Fibroblast of skin of left quadriceps (primary cell): ENCODE measurements at places on chromosomes 7 and 10.

- DNase-seq, result no peak
Measured at GRCh38 chr10:70729763-70730357, 55.3 kb downstream of the TBATA start.

GRCh38 chr7:2800931-2801688 is 43.0 kb downstream of the GNA12 start:
- peak; percentile 20 for DNase-seq

DNA sequence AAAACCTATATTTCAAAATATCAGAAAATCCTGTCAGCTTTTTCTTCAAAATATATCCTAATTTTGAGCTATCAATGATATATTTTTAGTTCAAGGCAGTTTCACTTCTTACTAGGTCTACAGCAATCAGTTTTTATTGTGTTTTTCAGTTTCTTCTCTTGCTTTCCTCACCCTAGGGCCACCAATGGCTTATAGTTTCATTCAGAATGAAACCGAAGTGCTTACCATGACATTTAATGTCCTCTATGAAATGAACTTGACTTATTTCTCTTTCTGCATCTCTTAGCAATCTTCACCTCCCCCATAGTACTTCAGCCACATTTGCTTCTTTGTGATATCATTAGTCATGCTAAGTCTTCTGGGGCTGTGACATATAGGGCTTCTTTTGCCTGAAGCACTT is 100.3 kb downstream of the ARL5B start:
- DNase-seq, result no peak

DNA sequence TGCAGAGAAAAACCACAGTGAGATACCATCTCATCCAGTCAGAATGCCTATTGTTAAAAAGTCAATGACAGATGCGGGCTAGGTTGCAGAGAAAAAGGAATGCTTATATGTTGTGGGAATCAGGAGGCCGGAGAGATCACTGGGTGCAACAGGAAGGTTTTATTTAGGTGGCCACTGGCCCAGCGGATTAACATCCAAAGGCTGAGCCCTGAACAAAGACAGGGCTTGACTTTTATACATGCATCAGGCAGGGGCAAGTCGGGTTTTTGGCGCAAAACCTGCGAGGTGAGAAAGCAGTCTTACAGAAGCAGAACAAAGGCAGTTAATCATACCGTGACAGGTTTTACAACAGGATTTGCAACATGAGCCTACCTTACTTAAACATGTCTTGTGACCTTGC is 620 bp downstream of the ZNF117 start:
- DNase-seq, result no peak

DNA sequence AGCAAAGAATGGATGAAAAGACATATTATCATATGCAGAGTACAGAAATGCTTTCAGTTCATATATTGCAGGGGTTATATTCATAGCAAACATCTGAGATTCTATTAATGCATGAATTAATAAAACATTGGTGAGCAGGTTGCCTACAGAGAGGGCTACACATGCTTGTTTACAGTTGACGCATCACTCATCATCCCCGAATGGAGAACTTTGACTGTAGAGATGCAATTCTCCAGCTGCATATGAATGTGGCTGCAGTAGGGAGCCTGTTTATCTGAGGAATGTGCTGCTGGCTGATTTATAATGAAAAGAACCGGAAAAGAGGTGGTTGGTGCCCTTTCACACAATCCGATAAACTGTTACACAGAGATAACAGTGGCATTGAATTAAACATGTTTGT is 116.5 kb downstream of the GRM3 start:
- DNase-seq, result no peak

DNA sequence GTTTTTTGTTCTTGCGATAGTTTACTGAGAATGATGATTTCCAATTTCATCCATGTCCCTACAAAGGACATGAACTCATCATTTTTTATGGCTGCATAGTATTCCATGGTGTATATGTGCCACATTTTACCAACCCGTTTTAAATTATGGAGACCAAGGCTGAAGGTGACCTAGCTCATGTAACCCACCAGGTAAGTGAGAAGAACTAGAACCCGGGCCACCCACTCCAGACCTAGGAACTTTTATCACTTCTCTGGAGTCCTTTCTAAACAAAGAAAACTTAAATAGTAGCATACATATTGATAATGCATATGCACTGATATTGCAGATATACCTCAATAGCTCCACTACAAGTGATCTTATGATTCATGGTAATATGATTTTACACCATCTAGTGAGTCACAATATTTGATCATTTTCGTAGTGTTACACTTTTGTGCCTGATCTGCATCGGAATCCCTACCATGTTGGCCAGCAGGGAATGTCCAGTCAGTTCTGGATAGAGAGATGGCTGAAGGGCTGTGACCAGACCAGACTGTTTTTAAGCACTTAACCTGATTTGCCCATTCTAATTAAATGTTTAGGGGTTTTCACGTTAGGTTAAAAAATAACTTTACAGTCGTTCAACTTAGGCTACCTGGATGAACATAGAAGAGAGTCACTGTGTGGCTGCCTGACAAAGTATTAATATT is 15.2 kb downstream of the CUZD1 start:
- DNase-seq, result no peak

DNA sequence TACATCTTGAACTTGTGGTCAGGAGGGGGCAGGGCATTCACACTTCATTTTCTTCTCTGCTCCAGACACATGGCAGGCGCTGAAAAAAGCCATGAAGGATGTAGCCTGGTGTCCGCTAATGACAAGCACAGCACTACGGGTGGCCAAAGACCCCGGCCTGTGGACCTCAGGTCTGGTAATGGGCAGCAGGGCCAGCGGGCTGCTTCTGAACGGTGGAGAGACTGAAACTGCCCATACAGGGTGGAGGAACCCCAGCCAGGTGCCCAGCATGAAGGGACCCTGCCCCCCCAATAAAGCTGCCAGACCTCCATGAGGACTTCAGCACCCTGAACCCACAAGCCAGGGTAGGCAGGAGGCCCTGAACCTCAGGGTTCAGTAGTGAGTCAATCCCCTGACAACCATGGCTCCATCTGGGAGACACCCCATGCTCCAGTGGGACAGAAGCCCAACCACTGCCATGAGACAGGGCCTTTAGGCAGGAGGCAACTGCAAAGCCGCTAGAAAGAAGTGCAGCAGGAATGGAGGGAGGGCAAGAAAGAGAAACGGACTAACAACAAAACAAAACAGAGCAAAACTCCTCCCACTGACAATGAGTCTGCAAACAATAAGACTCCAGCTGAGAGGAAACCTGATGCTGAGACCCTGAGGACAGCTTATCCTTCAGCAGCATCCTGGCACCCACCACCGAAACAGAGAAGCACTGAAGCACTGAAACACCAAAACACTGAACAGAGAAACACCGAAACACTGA is 140.2 kb upstream of the PPP2R2D start:
- DNase-seq, result no peak

GRCh38 chr10:15419279-15419874 is 48.3 kb upstream of the FAM171A1 start:
- DNase-seq, result no peak

DNA sequence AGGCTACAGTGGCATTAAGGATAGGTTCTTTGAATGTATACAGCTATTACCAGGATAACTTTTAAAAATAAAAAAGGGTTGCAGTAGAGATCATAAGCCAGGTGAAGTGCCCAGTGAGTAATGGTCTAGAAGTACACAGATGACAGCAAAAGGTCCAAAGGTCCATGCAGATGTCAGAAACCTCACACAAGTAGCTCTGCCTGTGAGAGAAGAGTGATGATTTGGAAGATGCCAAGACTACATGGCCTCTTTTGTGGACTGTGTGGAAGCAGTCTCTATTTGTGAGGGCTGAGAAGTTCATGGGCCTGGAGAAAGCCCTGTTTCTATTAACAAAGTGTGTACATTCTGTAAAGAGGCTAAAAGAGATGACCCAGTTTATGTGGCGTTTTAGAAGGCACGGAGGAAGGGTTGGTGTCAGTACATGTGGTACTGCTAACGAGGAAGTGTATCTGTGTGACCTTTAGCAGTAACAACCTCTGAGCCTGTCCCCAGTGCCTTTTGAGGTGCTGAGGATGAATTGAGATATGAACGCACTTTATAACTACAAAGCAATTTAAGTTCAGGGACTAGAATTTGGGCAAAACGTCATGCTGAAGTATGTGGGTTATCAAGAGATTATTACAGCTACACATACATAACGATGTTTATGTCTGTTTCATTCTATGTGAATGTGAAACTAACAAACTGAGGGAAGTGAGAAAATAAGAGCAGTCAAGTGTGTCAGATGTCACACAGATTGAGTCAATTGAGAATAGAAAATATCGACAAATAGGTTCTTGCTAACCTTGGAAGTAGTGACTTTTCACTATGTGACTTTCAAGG is 7.6 kb downstream of the CYCS start:
- no peak for DNase-seq

DNA sequence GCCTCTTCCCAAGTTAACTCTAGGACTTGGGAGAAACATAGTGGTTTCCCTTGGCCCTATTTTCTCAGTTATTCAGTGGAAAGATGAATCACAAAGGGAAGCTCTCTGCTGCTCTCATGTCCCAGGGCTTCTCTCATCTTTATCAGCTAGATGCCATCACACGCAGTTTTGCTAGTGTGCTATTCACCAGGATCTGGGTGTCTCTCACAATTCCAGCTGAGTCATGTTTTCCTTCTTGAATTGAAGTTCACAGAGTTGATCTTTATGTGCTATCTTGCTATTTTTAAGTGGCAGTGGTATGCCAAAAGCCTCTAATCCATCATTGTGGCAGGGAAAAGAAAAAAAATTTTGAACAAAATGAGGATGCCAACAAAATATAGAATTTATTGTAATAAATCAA is 101.3 kb downstream of the TWIST1 start:
- no peak for DNase-seq

DNA sequence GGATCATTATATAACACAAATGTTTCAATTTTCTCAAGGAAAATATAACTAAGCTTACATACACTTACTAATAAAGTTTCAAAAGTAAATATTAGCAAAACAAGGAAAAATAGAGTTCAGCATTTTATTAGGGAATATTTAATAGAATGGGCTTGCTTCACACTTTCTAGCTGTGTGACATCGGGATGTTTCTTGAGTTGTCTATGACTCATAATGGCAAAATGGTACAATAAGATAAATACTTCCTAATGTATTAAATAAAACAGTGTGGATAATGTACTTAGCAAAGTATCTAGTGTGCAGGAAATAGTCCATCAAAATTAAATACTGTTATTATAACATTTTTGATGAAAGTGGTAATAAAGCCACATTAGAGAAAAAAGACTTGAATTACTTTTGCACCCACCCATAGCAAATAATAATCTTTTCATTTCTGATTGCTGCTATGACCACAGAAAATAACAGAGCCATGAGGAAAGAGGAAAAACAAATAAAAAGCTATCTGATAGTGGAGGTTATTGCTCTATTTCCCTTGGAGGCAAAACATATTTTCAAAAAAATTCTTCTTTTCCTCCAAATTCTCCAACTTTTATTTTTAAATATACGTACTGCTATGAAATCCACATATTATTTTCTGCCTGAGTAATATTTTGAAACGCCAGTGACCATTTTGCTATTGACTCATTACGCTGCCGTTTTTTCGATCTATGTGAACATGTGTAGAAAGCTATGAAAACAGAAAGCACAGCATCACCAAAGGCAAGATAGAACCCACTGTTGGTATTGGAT is 272.9 kb upstream of the KLF6 start:
- DNase-seq, result no peak

- DNase-seq, result no peak
Measured at GRCh38 chr7:158710651-158711102, 6.1 kb upstream of the NCAPG2 start.

DNA sequence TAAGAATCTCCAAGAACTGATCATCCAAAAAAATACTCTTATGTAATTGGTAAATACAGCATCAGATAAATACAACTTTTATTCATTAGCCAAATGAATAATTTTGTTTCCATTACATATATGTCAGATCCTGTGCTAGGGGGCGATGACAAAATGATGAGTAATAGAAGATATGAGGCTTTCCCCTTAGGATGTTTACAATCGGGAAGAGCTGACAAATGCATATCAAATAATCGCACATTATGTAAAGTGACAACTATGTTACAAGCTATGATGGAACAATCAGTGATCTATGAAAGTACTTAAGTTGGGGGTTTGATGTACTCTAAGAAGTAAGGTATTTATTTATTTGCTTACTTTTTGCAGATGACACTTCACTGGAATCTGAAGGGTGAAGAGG is 465.6 kb upstream of the VSTM2A start:
- no peak for DNase-seq

- DNase-seq, result no peak
Measured at GRCh38 chr10:121851786-121852185, 76.0 kb downstream of the ATE1 start.

- no peak for DNase-seq
Measured at GRCh38 chr10:99537989-99538917, 5.5 kb downstream of the NKX2-3 start.
